EL (cell line): ENCODE measurements at places on chromosomes 12 and 14.

GRCh38 chr14:101097109-101097793 lies 193.7 kb upstream of the RTL1 start:
- DNase-seq = no peak

- no peak for DNase-seq
Observed at GRCh38 chr14:35747379-35747778, 61.7 kb downstream of the RALGAPA1 start.

DNA sequence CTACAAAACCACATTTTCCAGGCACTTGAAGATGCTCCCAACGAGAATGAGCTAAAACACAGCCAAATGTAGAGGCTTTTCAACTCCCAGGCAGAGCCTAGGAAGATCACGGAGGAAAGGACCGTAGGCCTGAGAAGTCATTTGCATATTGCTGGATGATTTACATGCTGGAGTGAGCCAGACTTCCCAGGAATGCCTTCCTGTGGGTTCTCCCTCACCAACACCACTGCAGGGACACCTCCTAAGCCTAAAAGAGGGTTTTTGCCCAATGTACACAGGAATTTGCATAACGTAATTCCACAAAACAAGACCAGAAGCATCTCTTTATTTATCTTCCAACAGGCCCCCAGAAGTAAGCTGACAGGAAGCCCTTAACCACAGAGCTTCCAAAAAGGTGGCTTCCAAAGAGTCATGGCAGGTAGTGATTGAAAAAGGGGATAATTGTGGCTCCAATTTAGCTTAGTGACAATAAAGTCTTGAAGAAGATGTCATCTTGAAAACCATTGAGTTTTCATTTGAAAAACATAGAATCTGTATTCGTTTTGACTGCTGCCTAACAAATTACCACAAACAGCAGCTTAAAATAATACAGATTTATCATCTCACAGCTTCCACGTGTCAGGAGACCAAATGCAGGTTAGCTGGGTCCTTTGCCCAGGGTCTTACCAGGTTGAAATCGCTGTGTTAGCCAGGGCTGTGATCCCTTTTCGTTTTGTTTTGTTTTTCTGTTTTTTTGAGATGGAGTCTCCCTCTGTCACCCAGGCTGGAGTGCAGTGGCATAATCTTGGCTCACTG lies 116.2 kb downstream of the EGLN3 start:
- DNase-seq = no peak

GRCh38 chr12:115640929-115641328 lies 636.6 kb downstream of the MED13L start:
- DNase-seq = peak; percentile 32

DNA sequence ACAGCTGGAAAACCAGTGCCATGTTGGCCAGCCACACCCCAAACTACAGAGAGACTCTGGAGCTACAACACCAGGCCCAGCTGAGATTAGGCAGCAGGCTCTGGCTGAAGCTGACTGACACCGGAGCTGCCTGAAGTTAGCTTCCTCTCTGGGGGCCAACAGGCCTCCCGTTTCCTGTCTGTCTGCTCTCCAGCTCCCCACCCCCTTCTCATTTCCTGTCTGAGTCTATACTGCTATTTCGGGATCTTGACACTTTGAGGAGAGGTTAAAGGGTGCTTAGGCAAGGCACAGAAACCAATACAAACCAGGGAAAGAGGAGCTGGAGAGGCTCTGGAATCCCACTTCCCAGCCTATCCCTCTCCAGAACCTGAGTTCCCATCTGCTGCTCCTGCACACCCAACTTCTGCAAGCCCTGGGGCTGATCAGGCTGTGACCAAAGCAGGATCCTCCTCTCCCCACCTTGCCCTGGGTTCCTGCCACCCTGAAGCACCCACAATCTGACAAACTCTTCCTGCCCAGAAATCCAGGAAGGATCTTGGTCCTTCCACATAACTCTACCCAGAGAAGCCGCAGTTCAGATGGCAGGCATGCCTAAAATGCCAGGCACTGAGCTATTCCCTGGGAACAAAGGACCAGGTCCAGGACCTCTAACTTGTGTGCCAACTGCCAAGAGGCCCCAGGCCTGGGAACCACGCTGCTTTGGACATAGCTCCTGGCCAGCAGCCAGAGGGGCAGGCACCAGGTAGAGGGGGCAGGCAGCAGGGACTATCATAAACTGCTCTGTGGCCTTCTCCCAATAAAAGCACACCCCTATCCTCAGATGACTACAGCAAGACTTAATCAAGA lies 39.9 kb downstream of the PRPF40B start:
- DNase-seq = peak; percentile 88

- peak; percentile 28 for DNase-seq
Observed at GRCh38 chr14:37708481-37708880, 113.1 kb downstream of the TTC6 start.

GRCh38 chr12:118456741-118457140 lies 80.4 kb downstream of the SUDS3 start:
- DNase-seq = peak; percentile 66

DNA sequence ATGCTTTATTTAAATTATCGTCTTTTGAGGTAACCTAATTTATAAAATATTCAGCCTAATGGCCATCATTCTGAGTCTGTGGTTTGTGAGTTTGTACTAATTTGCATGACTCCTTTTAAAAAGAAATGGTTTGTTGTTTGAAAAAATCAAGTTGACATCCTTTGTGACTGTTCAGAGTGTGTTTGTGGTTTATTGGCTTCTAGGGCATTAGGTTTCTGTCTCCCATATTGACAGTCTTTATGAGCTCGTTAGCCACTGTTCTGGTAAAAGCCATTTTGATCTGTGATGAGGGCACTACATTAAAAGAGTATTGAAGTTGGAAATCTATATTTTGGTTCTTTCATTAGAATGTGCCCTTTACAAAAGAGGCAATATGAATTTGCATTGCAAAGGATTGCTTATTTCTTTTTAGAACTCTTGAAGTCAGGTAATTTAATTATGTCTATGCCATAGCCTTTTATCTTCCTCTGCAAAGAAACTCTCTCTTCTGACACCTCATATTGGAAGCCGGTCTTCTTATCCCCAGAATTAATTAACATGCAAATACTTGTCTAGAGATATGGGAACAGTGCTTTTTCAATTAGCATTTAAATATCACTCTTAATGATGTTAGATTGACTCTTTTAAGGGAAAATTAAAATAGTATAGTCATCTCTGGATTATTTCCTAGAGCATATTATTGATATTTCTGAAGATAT lies 95.0 kb downstream of the CRADD start:
- no peak for DNase-seq

DNA sequence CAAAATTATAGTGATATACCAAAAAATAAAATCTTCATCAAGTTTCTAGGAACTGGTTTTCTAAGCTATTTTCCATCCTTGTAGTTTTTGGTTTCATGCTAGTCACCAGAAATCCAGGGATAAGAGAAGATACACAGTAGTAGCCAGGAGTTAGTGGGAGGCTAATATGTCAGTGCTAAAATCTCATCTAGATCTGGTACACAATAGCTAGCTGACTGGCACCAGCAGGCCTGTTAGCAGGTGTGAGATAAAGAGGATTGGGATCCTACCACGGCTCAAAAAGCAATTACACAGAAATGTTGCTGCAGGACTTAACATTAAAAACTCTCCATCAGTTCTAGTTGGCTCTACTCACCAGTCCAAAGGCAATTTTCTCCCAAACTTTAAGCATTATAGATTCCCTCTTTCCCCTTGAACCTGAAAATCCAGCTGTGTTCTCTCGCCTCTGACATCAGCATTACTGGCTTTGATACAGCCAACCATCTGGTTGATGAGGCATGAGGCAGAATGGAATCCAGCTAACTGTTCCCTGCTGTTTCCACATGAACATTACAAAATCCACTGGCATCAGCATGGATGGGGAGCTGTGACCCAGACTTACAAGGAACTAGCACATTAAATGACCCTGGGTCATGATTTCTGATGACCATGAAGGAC lies 41.8 kb upstream of the CCDC196 start:
- DNase-seq = no peak

DNA sequence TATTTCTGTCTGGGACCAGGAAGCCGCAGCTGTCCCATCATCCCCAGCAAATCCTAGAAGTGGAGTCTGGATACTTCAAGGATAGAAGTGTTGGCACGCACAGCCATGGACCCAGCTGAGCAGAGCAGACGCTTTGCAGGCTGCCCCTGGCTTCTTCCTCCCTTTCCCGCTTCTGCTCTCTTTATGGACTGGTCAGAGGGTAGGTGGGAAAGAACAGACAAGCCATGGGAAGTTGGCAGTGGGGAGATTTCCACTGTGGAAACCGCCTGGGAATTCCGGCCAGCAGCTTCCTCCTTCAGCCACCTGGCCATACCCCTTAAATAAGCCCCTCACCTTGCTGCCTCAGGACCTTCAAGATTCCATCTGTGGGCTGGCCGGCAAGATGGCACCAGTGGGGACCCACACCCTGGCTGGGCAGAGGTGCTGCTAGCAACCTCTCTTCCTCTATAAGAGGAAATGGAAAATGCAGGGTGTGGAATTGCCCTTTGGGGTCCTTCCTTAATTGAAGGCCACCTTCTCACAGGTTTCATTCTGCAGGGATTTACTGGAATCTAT lies 20.6 kb downstream of the OTUB2 start:
- DNase-seq = no peak

GRCh38 chr12:71475280-71475679 lies 35.7 kb downstream of the LGR5 start:
- DNase-seq = peak; percentile 15

DNA sequence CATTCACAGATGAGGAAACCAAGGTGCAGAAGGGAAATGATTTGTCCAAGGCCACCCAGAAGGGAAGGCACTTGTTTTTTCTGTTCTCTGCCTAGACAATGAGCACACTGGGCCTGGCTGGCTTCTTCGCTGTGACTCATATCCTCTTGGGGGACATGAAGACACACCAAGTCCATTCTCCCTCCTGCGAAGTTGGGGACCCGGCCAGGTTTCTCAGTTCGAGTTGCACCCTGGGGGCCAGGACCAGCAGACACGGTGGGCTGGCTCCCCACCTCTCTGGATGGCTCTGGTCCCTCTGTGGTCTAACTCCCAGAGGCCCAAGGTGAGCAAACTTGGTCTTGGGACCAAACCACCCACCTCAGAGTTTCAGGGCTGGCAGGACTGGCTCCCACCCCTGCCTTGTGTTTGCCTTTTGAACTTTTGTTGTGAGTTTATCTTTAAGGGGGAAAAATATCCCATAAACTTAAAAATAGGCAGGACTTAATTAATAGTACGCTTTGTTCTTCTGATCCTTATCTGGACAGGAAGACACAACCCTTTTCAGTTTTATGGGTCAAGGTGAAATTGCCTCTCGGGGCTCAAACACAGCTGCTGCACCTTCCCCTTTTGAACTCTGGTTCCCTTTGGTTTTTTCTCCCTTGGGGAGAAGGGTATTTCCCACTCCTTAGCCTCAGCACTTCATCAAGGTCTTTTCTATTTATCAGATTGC lies 9.0 kb upstream of the MLEC start:
- peak; percentile 57 for DNase-seq

DNA sequence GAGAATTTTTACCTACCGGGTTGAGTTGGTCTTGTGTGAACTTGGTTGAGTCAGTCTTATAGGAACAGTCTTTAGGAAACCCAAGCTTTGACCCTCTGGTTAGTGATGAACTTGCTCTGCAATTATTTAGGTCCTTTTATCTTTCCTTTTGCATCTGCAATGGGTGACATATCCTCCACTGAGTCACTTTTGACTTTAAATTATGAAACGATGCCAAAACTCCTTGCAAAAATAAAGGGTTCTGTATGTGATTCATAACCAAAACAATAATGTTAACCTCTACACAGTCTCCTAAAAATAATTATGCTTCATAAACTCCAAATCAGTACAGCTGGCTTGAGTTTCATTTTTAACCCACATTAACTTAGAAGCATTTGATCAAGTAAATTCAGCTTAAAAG lies 979.4 kb downstream of the GALC start:
- peak; percentile 65 for DNase-seq

DNA sequence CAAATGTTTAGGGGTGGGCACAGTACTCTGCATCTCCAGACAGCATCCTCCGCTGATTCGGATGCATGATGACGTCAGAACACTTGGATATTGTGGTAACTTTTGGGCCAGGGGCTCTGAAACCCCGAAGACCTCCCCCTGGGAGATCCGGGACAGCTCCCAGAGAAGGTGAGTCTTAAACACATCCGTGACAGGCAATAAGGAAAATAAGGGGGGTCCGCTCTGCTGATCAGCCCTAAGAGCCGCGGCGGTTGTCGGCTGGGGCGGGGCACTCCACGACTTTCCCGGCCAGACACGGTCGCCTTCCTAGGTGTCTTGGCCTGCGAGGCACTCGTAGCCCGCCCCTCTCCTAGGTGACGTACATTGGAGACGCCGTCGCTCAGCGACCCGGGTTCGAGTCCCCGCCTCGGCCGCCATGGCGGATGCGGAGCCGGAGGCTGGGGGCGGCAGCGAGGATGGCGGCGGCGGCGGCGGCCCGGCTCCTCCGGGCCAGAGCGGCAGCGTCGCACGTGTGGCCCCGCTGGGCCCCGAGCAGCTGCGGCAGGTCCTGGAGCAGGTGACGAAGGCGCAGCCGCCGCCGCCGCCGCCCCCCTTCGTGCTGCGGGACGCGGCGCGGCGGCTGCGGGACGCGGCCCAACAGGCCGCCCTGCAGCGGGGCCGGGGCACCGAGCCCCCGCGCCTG lies at the start of gene ZNF839:
TSS of gene ZNF839 (plus strand) at position 396 of the 682 bp plus-strand sequence. CDS start at position 416, 20 bp downstream.
- DNase-seq = peak; percentile 91

- DNase-seq = no peak
Observed at GRCh38 chr12:62313727-62314380, 53.6 kb downstream of the USP15 start.

- peak; percentile 57 for DNase-seq
Observed at GRCh38 chr12:153080-153746, 60.7 kb downstream of the SLC6A12 start.

DNA sequence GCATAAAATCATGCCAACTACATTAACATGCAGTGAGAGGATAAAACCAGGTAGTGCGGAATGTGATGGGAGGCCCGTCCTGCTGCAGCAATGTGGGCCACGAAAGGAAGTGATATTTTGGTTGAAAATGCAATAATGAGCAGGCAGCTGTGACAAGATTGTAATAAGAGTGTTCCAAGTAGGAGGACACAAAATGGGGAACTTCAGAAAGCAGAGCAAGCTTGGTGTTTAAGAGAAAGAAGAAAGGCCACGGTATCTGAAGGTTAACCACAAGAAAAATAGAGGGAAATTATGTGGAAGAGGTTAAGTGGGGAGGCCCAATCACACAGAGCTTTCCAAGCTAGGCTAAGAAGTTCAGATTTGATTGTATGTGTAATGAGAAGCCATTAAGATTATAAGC lies 34.3 kb downstream of the OVCH1 start:
- no peak for DNase-seq

GRCh38 chr12:117836999-117837736 lies 131.6 kb downstream of the KSR2 start:
- peak; percentile 76 for DNase-seq

- DNase-seq = no peak
Observed at GRCh38 chr12:66776974-66777373, 98.1 kb upstream of the GRIP1 start.

DNA sequence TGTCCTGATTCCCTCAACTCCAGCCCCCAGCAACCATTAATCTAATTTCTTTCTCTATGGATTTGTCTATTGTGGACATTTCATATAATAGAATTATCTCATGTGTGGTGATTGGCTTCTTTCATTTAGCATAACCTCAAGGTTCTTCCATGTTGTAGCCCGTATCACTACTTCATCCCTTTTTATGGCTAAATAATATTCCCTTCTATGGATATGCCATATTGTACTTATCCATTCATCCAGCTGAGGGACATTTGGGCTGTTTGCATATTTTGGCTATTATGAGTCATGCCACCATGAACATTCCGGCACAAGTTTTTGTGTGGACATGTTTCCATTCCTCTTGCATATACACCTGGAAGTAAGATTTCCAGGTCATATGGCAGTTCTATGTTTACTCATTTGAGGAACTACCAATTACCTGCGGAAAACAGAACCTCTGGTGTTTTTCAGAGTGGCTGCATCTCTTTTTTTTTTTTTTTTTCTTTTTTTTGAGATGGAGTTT lies 108.7 kb upstream of the MAP1LC3B2 start:
- DNase-seq = no peak
